ENCODE measurements at places on chromosomes 16 and 17.

DNA sequence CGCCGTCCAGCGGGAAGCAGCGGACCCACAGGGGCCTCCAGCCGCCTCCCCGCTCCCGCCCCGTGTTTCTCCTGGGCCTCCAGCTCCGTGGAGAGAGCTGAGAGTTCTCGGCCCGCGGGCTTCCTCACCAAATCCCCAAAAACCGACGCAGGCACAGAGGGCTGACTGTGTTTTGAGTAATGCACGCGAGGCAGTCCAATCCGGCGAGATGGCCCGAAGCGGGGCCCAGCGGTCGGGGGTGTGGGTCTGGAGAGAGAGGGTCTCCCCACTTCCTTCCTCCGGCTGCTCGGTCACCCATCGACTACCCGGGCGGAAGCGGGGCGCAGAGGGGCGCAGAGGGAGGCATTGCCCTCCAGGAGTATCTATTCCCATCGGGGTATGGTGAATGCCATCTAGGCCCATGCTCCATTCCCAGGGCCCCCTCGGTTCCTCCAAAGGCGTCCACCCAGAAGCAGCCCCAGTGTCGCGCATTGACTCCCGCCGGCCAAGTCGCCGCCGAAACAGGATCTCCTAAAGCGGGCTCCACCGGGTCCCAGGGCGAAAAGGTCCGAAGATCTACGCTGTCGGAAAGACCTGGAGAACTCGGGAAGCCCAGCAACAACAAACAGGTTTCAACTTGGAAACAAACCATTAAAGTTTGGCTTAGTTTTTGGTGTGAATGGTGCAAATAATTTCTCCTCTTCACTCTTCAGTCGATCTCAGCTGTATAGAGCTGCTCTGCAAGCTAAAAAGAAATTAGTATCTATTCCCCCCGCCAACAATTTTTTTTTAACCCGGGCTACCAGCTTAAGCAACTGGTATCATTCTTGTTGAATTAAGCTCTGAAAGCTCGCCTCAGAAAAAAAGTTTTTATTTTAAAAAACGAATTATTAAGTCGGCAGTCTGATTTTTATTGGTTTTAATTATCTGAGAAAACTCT lies 19.2 kb upstream of the HOXB13 start:
- no peak for DNase-seq

DNA sequence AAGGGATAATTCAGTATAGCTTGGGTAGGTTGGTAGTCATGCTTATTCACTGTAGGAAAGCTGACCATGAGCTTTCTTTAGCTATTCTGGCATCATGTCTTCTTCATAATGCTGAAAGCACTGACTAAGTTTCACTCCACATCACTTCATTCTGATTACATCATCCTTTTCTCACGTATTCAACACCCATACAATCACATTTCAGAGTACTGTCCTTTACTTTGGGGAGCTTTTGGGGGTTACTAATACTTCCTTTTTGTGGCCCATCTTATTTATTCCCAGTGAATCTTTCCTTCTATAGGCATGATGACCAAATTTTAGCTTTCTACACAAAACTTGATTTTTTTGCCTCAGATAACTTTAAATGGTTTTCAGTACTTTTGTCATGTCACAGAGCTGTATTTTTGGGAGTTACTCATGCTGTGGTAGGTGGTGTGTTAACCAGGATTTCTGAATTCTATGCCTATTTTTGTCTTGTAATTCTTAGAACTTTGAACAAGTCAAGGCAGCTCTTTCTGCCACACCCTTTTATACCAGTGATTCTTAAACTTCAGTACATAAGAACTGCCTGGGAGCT lies 23.5 kb downstream of the TADA2A start:
- DNase-seq: no peak

DNA sequence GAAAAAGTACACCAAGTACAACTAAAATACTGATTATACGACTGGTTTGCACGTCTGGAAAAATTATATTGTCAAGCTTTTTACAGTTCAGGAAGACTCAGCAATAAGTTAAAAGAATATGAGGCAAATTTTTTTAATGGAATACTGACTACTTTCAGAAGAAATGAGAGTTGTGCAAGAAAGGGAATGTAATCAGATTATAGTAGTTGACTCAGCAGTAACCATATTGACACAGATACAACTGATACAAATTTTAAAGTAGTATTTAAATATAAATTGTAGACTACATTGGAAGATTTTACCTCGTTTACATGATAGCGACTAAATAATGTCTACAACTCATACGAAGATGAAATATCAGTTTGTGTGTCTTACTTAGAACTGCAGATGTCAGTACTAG lies 16.7 kb downstream of the ASGR2 start:
- no peak for DNase-seq

DNA sequence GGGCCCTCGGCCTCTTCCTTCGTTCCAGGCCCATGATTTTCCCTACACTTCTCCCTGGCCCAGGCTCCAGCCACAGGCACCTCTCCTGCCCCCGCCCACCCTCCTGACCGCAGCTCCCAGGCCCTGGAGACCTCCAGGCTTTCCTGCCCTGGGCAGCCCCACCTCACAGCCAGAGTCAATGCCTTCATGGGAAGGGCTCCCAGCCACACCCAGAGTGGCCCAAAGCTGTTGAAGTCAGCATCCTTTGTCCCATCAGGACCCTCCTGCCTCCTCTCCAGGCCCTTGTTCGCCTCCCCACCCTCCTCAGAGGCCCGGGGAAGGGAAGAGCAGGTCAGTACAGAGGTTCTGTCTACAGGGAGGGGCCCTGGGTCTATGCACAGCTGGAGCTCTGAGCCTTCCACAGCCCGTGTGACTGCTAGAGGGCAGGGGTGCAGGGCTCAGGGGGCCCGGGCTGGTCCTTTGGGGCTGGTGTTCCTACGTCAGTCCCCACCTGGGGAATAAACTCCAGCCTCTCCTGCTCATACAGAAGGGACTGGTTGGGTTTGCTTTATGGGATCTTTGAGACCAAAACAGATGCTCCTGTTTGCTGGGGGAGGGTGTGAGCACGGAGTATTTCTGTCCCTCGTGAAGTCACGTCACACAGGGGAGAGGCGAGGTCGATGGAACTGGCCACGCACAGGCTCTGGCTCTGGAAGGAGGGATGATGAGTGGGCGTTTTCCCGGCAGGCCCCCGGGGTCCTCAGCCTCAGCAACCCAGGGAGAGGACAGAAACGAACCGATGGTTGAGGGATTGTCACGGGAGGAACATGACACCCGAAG lies 20.3 kb downstream of the TRARG1 start:
- no peak for DNase-seq

GRCh38 chr17:3798273-3799180 lies 2.5 kb downstream of the ITGAE start:
- no peak for DNase-seq

All from stimulated activated CD4-positive, alpha-beta T cell treated with anti-CD3 and anti-CD28 coated beads, Interleukin-1b, Interleukin-23, amount 100 ng/mL, for 1 hour (primary cell).